Activated naive CD4-positive, alpha-beta T cell treated with anti-CD3 and anti-CD28 coated beads, Interleukin-2, amount 50 U/mL, for 16 hours (primary cell): ENCODE measurements at places on chromosomes 1 and 21.

GRCh38 chr1:26996665-26997064, 3.2 kb downstream of the TRNP1 start:
- DNase-seq: no peak

DNA sequence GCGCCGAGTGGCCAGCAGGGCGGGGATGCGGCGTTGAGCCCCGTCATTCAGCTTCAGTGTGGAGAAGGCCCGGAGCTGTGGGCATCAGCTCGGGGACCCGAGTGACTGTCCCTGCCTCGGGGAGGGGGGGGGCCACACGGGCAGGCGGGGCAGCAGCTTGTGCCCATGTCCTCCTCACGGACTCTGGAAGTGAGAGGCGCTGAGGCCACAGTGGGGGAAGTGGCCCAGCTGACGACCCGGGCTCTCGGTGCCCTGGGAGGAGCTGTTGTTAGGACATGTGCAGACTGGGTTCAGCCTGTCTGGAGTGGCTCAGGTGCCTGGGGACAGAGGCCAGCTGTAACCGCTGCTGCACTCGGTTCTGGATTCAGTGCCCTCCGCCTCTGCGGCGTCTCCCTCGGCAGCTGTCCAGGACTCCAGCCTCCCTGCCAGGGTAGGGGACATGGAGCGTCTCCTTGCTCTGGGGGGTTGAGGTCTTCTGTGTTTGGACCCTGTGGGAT, 71.1 kb downstream of the SKI start:
- no peak for DNase-seq

DNA sequence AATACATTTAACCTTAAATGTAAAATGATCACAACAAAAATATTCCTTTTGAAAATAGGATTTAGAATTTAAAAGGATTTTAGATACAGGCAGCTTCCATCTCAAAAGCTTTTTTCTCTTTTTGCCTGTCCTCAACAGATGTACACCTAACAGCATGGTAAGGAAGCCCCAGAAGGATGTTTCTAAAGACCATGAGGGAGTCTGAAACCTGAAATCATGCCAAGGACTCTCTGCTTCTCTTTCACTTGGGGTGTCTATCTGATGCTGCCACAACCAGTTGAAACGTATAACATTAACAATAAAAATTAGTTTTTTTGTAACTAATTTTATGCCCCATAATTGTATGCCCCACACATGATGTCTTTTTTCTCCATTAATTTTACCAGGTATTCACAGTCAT, 5.4 kb upstream of the ZNF281 start:
- DNase-seq: no peak

GRCh38 chr1:184385865-184386311, 941 bp upstream of the C1orf21 start:
- no peak for DNase-seq

DNA sequence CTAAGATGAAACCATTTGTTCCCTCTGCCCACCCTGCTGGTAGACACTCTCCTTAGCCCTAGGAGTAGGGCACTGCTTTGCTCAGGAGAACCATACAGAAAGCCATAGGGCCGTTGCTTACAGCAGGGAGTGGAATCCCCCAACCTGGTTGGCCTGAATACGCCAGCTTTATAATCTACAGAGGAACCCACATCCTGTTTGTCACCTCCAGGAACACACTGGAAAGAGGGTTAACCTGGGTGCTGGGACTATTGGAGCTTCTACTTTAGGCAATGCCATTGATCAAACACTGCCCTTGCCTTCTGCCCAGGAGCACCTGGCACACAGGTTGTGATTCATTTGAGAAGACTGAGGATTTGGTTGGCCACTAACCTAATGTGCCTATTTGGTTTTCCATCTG, 124.8 kb downstream of the TNR start:
- DNase-seq: no peak

- DNase-seq: no peak
Observed at GRCh38 chr1:226902601-226903000, 32.2 kb downstream of the PSEN2 start.

- DNase-seq: no peak
Observed at GRCh38 chr1:89688607-89689006, 55.7 kb downstream of the LRRC8C start.

- no peak for DNase-seq
Observed at GRCh38 chr1:48200166-48200900, 22.2 kb upstream of the SLC5A9 start.

DNA sequence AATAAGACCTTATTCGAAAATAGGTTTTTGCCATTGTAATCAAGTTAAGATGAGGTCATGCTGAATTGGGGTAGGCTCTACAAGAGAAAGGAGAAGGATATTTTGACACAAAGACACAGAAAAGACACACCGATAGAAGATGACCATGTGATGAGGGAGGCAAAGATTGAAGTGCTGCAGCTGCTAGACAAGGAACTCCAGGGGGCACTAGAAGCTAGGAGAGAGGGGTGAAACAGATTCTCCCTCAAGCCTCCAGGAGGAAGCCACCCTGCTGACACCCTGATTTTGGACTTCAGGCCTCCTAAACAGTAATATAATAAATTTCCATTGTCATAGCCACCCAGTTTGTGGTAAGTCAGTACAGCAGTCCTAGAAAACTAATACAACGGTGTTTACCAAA, 506.8 kb upstream of the CAMK1G start:
- no peak for DNase-seq

DNA sequence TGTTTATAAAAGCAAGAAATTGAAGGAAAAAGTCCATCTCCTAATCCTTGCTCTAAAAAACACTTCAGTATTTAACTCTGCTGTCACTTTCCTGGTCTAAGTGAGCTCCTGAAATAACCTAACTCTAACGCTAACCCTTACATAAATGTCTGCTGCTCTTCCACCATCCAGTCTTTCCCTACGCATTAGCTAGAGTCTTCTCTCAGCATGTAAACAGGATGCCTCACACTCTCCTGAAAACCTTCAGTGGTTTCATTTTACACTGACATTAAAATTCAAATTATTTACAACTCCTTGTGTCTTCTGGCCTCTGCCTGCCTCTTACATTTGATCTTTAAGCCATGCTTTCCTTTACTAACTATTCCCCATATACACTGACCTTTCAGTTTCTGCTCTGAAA, 697.6 kb upstream of the CXADR start:
- DNase-seq: no peak

GRCh38 chr1:115797486-115797885, 29.0 kb upstream of the CASQ2 start:
- DNase-seq: no peak

DNA sequence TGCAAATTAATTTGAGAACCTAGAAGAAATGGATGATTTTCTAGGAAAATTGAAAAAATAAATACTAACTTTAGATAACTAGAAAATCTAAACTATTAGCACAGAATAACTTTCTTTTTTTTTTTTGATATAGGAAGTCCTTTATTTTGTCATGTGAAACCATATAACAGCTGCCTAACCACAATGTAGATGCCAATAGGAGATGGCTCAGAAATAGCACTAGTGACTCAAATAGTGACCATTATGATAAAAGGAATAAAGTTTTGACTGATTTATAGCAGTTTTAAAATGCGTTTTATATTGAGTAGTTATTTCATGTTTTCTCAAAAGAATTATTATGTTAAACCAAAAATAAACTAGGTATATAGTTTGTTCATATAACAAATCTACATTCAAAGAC, 158.0 kb upstream of the CACYBP start:
- no peak for DNase-seq
